HCT116 (cell line): ENCODE measurements at places on chromosomes 16 and 17.

DNA sequence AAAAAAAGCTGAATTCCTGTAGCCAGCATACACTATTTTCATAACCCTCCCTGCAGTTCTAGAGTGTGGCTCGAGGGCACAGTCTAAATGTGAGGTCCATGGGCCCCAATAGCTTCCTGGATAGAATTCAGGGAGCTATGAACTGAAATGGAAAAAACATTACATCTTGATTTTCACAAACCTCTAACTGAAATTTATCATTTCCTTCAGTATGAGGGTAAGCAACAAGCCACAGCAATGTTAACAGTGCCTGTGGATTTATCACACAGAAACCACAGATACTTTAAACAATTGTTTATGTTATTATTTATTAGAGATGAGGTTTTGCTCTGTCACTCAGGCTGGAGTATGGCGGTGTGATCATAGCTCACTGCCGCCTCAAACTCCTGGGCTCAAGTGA lies 18.2 kb downstream of the TMEM92 start:
- no peak for DNase-seq

DNA sequence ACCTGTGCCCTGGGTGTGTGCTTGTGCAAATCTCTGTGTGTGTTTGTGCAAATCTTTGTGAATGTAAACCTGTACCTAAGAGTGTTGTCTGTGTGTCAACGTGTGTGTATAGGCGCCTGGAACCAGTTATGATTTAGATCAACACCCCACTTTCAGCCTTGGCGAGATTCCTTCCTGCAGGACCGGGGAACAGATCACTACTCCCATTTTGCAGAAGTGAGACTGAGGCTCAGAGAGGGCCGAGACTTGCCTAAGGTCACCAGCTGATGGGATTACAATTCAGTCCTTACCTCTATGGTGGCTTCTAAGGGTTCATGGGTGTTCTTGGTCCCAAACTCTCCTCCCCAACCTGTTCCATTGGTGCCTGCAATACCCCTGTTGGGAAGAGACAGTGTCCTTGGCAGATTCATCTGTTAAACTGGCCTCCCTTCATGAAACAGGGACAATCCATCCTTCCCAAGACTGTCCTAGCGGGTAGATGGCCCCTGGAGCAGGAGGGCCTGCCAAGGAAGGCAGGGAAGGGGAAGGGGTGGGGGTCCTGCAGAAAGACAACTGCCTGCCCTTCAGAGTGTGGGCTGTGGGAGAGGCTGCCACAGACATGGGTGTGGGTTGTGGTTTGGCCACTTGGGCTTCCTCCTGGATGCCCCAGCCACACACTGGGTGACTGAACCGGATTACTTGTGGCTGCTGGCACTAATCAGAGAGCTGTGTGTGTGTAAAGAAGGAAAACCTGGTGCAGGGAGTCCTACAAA lies 6.9 kb upstream of the MAPK7 start:
- DNase-seq, result no peak

DNA sequence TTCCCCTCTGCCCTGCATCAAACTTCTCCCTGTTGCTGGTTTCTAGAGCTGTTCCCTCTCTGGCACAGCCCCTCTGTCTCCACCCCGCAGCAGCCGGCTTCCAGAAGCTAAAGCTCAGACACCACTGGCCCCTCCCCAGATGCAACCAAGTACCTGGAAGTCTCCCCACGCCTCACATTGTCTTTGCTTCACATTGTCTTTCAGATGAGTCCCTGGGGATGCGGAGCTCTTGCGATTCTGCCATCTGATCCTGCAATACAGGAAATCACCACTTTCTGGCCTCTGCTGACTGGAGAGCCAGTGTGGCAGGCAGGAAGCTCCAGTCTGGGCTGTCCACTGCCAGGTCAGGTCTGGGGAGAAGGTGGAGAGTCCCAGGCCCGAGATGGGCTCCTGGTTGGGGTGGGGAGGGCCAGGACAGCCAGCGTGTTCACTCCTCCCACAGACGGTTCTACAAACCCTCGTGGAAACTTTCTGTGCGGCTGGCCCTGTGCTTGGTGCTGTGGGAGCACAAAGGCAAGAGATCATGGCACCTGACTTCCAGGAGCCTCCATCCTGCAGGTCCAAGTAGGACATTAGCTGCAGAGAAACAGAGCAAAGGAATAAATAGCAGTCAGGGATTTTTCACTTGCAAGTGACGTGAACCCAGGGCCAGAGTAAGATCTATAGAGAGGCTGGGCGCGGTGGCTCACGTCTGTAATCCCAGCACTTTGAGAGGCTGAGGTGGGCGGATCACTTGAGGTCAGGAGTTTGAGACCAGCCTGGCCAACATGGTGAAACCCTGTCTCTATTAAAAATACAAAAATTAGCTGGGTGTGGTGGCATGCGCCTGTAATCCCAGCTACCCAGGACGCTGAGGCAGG lies 47.9 kb upstream of the MAP3K14 start:
- DNase-seq, result no peak

GRCh38 chr16:46817961-46818360 lies 13.0 kb downstream of the C16orf87 start:
- no peak for DNase-seq

GRCh38 chr16:22955461-22956070 lies 141.6 kb downstream of the HS3ST2 start:
- no peak for DNase-seq

DNA sequence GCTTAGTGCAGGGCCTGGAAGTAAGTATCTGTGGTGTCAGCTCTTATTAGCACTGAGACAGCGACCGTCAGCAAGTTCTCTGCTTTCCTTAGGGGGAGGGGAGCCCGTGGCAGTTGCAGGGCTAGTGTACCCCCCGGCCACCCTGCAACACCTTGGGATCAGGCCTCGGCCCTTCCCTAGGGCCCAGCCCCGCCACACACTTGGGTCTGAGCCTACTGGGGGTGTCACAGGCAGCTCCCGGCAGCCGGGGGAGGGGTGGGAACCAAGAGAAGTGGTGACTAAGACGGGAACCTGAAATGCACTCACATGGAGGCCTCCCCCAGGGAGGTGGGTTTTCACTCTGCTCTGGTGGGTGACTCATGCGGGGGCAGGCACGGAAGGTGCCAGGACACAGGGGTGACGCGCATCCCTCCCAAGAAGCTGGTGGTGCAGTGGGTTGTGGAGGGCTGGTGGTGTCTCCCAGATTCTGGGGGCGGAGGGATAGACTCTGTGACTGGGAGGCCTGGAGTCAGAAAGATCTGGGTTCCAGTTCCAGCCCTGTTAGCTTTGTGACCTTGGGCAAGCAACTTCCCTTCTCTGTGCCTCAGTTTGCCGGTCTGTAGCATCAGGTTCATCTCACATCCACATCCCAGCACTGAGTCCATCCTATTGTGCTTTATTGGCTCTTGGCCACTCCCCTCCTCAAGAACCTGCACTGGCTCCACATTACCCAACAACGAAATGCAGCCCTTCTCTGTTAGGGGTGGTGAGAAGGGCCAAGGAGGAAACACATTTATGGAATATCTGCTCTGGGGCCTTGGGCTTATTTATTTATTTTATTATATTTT lies 44.5 kb downstream of the LAT start:
- no peak for DNase-seq

DNA sequence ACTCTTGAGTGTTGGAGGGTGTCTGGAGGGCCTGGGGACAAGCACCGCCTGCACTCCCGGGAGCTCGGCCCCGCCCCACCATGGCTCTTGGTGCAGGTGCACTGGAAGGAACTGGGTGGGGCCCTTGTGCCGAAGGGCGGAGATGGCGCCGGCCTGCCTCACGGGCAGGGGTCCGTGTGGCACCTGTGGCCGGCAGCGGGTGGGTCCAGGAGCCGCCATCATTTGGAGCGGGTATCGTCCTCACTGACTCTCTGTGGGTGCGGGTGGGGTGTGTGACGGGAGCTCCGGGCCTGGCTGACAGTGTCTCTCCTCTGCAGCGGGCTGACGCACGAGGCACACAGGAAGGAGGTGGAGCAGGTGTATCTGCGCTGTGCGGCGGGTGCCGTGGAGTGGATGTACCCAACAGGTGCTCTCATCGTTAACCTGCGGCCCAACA lies 5.2 kb downstream of the METRNL start:
- no peak for DNase-seq

GRCh38 chr17:78448356-78448993 lies 70.0 kb downstream of the PGS1 start:
- no peak for DNase-seq

DNA sequence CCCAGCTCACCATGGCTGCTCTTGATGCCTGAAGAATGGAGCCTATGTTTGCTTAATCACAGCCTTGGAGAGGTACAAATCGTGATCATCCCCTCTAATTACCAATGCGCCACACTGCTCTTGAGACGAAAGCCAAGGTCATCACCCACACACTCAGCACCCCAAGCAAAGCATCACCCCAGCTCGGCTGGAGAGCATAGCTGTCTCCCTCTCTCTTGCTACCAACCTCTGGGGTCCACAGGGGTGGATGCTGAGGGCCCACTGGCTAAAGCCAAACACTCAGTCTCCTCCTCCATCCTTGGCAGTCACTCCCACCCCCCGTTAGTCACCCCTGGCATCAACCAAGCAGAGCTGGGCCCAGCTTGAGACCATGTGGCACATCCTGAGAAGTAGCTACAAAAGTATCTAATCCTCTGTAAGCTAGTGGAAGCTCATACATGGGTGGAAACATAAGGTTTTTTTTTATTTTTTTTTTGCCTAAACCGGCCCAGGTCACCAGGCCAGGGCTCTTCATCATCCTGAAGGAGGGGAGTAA lies 44.8 kb downstream of the PIMREG start:
- DNase-seq, result no peak

- DNase-seq, result no peak
Measured at GRCh38 chr17:2077040-2077439, 22.1 kb downstream of the HIC1 start.

GRCh38 chr16:12235110-12235509 lies 258.6 kb downstream of the SNX29 start:
- DNase-seq, result no peak

GRCh38 chr17:81354954-81355347 lies 40.3 kb upstream of the BAHCC1 start:
- DNase-seq, result no peak

- no peak for DNase-seq
Measured at GRCh38 chr17:78665952-78666920, 89.0 kb upstream of the DNAH17 start.

GRCh38 chr16:2151188-2152091 lies 3.0 kb downstream of the RAB26 start:
- DNase-seq, result no peak

GRCh38 chr17:81097943-81098308 lies 63.0 kb downstream of the BAIAP2 start:
- DNase-seq, result peak; percentile 72

DNA sequence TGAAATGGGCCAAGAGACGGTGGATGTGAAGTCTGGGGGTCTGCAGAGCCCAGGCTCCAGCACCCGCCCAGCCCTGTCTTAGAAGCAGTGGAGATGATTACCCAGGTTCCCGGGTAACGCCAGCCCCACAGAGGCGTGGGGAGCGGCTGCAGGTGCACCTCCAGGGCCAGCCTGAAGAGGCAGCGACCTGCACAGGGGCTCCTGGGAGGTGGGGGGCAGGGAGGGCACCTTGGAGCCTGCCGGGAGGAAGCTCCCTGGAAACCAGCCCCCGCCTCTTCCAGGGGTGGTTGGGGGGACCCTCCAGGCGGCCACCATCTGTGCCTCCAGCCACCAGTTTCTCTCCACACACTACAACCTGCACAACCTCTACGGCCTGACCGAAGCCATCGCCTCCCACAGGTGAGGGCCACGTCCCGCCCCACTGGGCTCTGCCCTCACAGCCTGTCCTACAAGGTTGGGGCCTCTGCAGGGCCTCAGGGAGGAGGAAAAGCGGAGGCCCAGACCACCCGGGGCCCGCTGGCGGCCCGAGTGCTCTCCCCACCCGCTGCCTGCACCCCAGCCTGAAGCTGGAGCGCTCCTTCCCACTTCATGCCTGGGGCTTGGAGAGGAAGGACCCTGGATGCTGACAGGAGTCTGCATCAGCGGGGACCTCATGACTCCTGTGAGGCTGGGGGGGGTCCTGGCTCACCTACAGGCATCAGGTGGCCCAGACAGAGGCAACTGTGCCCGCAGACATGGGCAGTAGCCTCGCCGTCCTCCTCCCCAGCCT lies 10.5 kb downstream of the GAA start:
- DNase-seq, result no peak

DNA sequence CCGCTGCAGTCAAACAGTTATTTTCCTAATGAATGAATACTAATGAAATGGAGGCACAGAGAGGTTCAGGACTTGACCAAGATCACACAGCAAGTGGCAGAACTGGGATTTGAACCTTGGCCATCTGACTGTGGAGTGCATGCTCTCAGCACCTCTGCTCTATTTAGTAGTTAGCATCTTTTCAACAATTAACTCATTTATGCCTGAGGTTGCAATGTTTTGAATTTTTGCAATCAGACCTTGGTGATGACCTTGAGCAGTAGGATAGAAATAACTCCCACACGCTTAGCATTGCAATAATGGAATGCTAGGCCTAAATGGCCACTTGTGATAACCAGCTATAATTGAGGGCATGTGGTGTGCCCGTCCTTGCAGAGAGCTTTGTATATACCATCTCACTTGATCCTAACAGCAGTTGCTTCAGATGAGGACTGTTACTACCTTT lies 31.0 kb downstream of the NAGPA start:
- no peak for DNase-seq

GRCh38 chr16:4876646-4877379 lies 29.5 kb downstream of the UBN1 start:
- no peak for DNase-seq

- DNase-seq, result no peak
Measured at GRCh38 chr16:46717692-46718091, 28.2 kb downstream of the ORC6 start.

DNA sequence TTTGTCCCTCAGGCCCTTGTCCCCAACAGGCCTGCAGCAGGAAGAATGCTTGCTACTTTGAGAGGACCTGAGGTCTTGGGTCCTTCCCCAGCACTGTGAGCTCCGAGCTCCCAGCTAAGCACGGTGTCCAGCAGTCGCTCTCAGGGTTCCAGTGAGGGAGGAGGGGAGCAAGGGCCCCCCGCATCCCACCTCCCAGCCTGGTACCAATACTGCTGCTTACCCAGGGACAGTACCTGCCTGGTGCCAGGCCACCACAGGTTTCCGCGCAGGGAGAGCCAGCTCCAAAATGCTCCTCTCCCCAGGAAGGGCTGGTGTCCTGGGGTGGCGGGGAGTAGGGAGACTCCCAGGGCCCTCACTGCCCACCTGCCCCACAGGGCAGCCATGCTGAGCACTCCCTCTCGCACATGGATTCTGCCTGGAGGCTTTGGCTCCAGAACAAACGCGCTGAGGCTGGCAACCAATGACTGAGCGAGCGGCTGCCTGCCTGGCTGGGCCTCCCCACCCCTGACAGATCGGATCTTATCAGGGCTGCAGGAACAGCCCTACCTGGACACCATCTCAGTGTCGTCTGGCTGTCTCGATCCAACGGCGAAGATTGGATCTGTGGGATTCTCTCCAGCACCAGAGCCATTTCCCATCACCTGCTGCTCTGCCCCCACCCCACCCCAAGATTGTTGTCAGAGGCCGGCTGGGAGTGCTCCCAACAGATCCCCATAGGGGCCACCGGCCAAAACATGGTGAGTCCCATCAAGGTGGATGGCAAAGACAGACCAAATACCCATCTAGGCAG lies 2.4 kb downstream of the DOK4 start:
- DNase-seq, result no peak
